ENCODE measurements at places on chromosomes 5 and 9. TPM values are rescaled to one million over a fixed set of nuclear protein-coding genes. Genes with fewer than 3 reads are reported as not detected.

- no peak for DNase-seq
Measured at GRCh38 chr5:56105511-56106291, 110.9 kb upstream of the IL6ST start.

DNA sequence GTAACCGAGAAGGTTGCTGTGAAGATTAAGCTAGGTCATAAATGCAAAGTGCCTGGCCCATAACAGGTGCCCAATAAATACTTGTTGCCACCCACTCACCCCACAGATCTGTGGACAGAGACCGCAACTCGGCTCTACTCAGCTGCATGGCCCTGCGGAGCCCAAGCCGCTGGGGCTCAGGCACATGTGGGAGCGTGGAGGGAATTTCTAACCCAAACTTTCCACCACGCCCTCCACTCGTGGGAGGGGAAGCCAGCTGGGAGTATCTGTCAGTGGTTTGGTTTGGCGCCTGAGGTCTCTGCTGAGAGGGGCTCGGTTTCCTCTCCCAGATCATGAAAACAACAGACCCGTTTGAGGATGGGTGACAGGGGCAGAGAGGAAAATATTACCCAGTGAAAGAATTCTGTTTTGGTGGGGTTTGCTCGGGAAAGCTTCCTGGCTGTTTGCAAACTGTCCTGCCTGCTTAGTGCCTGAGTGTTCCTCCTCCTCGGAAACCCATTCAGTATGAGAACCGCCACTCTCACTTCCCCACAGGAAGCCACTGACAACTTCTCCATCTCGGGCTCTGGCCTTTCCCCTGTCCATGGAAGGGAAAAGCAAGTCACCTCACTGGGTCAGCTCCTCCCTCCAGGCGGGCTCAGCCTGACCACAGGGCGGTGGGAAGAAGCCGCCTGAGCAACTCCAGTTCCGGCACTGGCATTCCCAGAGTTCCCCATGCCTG lies 60.1 kb downstream of the RGS3 start:
- peak; percentile 51 for DNase-seq

- no peak for DNase-seq
Measured at GRCh38 chr5:149211566-149211965, 60.1 kb upstream of the AFAP1L1 start.

GRCh38 chr5:132873119-132873929 lies at the start of gene LEAP2:
TSS of gene LEAP2 (plus strand) at chr5:132873668. CDS start at chr5:132873695, 27 bp downstream.
- no peak for DNase-seq

DNA sequence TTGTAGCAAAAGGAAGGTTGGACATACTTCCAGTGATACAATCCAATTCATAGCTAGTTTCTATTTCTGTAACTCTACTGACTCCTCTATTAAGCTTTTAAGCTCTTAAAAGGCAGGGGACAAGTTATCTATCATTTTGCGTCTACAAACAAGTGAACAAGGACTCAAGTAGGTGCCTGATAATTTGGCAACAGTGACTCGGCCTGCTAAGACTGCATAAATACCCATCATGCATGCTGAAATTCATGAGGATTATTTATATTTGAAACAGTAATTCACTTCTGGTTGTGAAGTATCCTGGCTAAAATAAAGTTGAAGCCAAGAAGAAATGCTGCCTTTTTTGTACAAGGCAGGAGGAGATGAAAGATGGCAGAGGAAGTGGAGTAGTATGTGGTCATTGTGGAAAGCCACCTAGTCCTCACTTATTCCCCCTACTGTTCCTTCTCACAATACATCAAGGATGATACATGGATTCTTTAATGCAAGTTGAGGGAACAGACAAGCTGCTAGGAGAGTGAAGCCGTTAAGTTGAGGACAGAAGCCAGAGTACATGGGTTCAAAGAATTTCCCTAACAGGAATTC lies 74.0 kb downstream of the MRPS27 start:
- no peak for DNase-seq

DNA sequence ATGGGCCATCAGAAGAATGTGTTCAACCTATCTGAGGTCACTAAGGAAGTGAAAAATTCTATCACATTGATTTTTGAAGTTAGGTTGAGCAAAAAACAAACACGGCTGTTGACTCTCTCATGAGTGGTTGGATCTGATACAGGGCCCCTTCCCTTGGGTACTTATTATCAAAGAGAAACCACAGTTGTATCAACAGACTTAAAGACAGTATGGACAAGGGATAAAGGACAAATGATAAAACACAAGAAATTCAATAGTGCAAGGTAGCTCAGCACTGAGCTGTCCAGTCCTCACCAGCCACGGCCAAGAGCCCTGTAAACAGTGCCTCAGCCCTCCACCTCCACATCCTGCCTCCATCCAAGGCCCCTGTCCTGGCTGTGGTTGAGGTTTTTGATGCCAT lies 86.9 kb downstream of the UBE2QL1 start:
- DNase-seq, result no peak

- DNase-seq, result no peak
Measured at GRCh38 chr9:16294133-16294770, 576.2 kb downstream of the BNC2 start.

- no peak for DNase-seq
Measured at GRCh38 chr5:163622799-163623198, 117.4 kb downstream of the MAT2B start.

GRCh38 chr5:98519571-98519970 lies 253.9 kb upstream of the RGMB start:
- DNase-seq, result no peak

GRCh38 chr5:79201206-79201605 lies 34.7 kb upstream of the JMY start:
- no peak for DNase-seq

GRCh38 chr5:69485471-69485870 lies 7.1 kb upstream of the OCLN start:
- no peak for DNase-seq

TPRN gene
- total RNA-seq, result 8.6 TPM

RNF180 gene
- 8.9 TPM for total RNA-seq

MARCOL gene
- not detected for total RNA-seq

CATSPER3 gene
- total RNA-seq, result 1.0 TPM

SH2D3C gene
- total RNA-seq, result 12.0 TPM

ZSWIM6 gene
- total RNA-seq, result 6.3 TPM

PCDHA1 gene
- 0.10 TPM for total RNA-seq

ARRDC1 gene
- total RNA-seq, result 11.7 TPM

TRIP13 gene
- total RNA-seq, result 0.71 TPM

Measured in psoas muscle (tissue), 8 donors.